ENCODE measurements at places on chromosomes 4 and X.

GRCh38 chr4:82415922-82416365 is 14.3 kb downstream of the HNRNPDL start:
- DNase-seq: no peak

DNA sequence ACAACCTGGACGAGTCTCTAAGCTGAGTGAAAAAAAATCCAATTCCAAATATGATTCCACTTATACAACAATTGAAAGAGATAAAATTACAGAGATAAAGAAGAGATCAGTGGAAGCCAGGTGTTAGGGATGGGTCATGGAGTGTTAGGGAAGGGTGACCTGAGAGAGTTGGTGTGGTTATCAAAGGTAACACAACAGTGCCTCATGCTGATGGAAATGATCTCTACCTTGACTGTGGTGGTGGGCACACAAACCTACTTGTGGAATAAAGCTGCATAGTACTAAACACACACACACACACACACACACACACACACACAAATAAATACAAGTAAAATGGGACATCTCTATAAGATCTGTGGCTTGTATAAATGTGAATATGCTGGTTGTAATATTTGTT is 26.0 kb downstream of the BEND2 start:
- DNase-seq: no peak

- DNase-seq: no peak
Observed at GRCh38 chrX:147376601-147377422, 534.9 kb upstream of the FMR1 start.

DNA sequence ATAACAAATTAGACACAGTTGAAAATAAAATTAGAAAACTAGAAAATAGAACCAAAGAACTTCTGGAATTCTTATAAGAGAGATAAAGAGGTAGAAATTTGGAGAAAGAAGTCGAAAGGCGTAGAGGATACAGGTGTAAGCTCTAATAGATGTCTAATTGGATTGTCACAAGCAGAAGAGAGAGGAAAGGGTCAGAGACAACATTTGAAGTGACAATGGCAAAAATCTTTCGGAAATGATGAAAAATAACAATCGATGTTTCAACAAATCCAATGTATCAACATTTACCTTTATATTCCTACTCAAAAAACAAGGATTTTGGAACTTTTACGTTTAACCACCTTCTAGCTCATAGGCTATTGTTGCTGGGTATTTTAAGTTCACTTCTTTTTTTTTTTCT is 3.8 kb downstream of the CXCL8 start:
- no peak for DNase-seq

- DNase-seq: peak; percentile 57
Observed at GRCh38 chr4:73021634-73022033, 47.9 kb downstream of the COX18 start.

Data from SK-MEL-5 (cell line).